ENCODE measurements at places on chromosomes 3 and 15.

GRCh38 chr3:23809840-23810342, 4.1 kb downstream of the UBE2E1 start:
- no peak for DNase-seq
- peaks cover 54% of the 10 kb centered on the region for H3K4me1 ChIP-seq
- peak overlapping the region; percentile 98 for H3K27ac ChIP-seq
- peak overlapping the region; percentile 99 for H3K4me3 ChIP-seq
- H3K36me3 ChIP-seq: peaks cover 13% of the 10 kb centered on the region
- H3K27me3 ChIP-seq: no peaks in the 10 kb centered on the region

DNA sequence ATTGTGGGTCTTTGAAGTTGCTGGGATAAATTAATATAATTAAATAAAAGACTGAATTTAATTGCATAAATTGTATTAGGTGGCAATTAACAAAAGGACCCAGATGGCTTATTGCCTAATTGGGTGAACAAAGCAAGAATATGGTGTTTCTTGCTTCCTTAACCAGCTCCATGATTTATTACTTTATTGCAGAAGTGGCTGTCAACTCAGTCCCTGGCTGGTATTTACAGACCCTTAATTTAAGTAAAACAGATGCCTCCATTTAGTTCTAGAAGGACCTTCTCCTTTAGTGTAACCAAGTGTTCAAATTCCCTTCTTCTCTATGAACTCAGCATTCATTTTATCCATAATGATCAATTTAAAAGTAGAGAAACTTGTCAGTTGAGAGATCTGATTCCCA, 35.1 kb downstream of the DPH3 start:
- H3K36me3 ChIP-seq: no peaks in the 10 kb centered on the region
- no peaks in the 10 kb centered on the region for H3K4me1 ChIP-seq
- H3K4me3 ChIP-seq: no peak overlapping the region
- H3K27me3 ChIP-seq: peaks cover 5% of the 10 kb centered on the region
- no peak overlapping the region for H3K27ac ChIP-seq

- H3K36me3 ChIP-seq: no peaks in the 10 kb centered on the region
- DNase-seq: no peak
- peaks cover 3% of the 10 kb centered on the region for H3K4me1 ChIP-seq
- no peak overlapping the region for H3K27ac ChIP-seq
- H3K27me3 ChIP-seq: peaks cover 31% of the 10 kb centered on the region
These were observed 100.8 kb upstream of the ALDH1A3 start for GRCh38 chr15:100778831-100779288.

- H3K36me3 ChIP-seq: peaks cover 9% of the 10 kb centered on the region
- DNase-seq: no peak
- peak overlapping the region; percentile 100 for H3K4me3 ChIP-seq
- no peaks in the 10 kb centered on the region for H3K27me3 ChIP-seq
These were observed 5.5 kb downstream of the CSRNP1 start for GRCh38 chr3:39147711-39148434.

GRCh38 chr3:46671541-46672348, 21.7 kb downstream of the ALS2CL start:
- peaks cover 6% of the 10 kb centered on the region for H3K4me1 ChIP-seq
- peak; percentile 4 for DNase-seq
- H3K27me3 ChIP-seq: no peaks in the 10 kb centered on the region
- H3K36me3 ChIP-seq: peaks cover 3% of the 10 kb centered on the region

DNA sequence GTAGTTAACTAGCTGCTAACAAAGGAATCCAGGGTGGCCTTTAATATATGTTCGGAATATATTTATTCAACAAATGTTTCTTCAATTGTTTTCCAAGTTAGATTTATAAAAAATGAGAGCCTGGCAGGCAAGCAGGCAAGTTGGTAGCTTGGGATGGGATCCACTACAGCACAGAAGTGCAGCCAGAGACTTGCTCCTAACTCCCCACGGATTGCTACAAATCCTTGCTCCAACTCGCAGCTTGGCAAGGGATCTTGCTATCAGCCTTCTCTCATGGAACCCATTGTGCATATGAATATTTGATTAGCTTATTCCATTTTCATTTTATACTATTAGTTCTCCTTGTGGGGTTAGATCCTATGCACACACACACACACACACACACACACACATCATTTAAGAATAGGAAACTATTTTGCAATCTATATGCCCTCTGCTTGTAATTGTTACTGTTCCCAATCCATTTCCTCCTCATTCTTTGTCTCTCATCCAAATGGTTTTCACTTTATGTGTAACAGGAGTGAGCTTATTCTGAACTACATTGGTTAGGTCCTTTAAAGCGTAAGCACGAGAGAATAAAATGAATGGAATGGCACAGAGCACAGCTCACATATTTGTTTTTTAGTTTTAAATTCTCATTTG, 505.6 kb downstream of the LPP start:
- peaks cover 14% of the 10 kb centered on the region for H3K4me1 ChIP-seq
- H3K27ac ChIP-seq: no peak overlapping the region
- no peak for DNase-seq

DNA sequence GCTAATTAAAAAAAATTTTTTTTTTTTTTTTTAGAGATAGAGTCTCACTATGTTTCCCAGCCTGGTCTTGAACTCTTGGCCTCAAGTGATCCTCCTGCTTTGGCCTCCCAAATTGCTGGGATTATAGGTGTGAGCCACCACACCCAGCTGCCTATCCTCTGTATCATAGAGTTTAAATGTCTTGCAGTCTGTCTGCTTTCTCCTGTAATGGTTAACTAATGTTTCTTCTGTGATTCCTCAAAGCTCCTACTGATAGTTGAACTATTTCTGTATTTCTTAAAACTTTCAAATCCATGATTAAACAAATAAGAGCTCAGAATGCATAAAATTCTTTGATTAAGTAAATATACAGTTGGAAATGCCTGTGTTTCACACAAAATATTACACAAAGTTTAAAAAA, 115.4 kb upstream of the TPM1 start:
- no peak overlapping the region for H3K4me3 ChIP-seq
- H3K36me3 ChIP-seq: peaks cover 2% of the 10 kb centered on the region
- H3K4me1 ChIP-seq: no peaks in the 10 kb centered on the region
- no peak overlapping the region for H3K27ac ChIP-seq
- peaks cover 44% of the 10 kb centered on the region for H3K27me3 ChIP-seq

DNA sequence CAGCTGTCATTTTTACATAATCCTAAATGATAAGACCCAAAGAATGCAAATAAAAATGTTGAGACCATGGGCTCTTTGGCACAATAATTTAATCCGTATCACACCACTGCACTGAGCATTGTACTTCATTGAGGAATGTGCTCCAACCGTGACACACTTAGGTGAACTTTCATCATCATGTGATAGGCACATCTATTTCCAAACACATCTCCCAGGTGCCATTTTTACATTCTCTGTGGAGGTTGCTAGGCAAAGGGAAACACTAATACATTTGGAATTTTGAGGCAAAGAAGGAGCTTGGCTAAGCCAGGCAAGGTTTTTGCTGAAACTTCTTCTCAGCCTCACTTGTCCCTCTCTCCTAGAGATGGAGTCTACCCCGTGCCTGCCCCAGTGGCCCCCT, 68.7 kb downstream of the LRTM1 start:
- H3K36me3 ChIP-seq: no peaks in the 10 kb centered on the region
- no peak overlapping the region for H3K4me3 ChIP-seq
- no peaks in the 10 kb centered on the region for H3K4me1 ChIP-seq
- no peak overlapping the region for H3K27ac ChIP-seq

DNA sequence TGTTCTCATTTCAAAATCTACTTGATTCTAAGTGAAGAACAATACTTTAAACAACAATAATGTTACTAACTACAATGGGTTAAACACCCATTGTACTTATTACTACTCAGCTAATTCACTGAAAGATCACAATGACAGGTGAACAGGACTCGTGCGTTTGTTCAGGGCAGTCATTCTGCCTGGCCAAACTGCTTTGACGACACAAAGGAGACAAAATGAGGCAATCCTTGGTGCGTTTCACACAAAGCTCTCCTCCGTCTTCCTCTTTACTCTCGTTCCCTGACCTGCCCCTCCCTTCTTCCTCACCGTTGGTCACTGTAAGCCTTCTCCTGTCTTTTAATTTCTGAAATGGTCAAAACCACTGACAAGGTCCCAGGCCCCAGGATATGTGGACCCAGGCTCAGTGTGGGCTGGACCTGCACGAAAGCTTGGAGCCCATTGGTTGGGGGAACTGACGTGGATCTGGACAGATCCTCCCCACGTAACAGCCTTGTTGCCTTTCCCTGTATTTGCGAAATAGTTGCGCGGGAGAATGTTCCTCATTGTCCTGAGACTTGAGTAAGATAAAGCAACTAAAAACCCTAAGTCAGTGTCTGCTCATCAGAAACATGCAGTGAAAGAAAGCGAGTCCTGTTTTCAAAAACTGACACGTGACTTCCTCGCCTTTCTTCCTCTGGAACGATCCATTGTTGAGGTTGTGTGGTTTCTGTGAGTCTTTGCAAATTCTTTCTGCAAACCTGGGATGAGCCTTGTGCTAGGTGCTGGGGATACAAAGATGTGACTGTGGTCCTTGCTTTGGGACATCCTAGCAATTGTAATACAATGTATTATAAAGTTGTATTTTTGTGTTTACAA, 147.1 kb upstream of the RGMA start:
- no peaks in the 10 kb centered on the region for H3K36me3 ChIP-seq
- H3K27ac ChIP-seq: no peak overlapping the region
- H3K4me3 ChIP-seq: peak overlapping the region; percentile 63
- DNase-seq: no peak

GRCh38 chr15:55124616-55125015, 72.1 kb downstream of the RSL24D1 start:
- H3K27me3 ChIP-seq: peaks cover 33% of the 10 kb centered on the region
- no peak overlapping the region for H3K27ac ChIP-seq
- H3K4me1 ChIP-seq: no peaks in the 10 kb centered on the region

GRCh38 chr3:12239301-12239700, 49.6 kb upstream of the PPARG start:
- peaks cover 2% of the 10 kb centered on the region for H3K36me3 ChIP-seq
- no peak overlapping the region for H3K27ac ChIP-seq
- H3K4me1 ChIP-seq: no peaks in the 10 kb centered on the region
- no peak for DNase-seq
- H3K4me3 ChIP-seq: no peak overlapping the region

DNA sequence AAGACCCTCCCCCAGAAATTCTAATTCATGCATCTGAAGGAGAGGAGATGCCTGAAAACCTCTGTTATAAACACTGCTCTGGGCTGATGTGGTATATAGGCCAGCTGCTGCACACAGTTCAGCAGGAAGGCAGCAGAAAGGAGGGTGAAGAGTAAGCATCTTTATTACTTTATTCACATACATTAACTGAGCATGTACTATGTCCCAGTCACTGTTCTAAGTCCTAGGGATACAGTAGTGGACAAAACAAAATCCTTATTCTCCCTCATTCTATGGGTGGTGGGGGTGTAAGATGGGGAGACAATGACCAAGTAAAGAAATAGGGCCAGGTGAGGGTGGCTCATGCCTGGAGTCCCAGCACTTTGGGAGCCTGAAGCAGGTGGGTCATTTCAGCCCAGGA, 17.8 kb upstream of the CHRNB4 start:
- DNase-seq: no peak
- no peak overlapping the region for H3K27ac ChIP-seq
- no peaks in the 10 kb centered on the region for H3K4me1 ChIP-seq
- H3K27me3 ChIP-seq: peaks cover 28% of the 10 kb centered on the region

DNA sequence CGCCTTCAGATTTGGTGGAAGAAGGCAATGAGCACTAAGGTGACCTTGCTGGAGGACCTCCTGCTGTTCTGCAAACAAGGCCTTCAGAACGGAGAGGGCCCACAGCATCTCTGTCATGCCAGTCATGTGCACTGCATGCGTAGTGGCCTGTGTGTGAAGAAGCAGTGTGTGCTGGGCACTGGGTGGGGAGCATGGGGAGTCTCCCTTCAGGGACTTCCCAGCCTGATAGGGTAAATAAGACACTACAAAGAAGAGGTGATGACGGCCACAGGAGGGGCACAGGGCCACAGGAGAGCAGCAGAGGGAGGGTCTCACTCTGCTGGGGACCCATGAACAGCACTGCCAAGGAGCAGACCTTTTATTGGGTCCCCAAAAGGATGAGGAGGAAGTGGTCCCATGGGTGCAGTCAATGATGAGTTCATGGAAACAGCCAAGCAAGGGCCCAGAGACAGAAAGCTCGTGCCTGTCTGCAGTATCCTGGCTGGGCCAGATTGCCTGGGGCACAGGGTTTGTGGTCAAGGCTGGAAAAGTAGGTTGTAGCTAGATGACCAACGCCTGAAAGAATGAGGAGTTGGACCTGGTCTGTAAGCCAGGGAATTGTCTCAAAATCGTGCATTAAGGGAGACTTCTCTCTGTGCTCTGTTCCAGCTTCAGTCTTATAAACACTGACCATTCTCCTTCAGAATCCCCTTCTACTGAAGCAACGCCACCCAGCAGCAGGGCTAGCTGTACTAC, 67.8 kb upstream of the SEC61A1 start:
- no peak overlapping the region for H3K27ac ChIP-seq
- H3K27me3 ChIP-seq: peaks cover 43% of the 10 kb centered on the region
- no peak overlapping the region for H3K4me3 ChIP-seq
- H3K36me3 ChIP-seq: no peaks in the 10 kb centered on the region
- DNase-seq: no peak
- peaks cover 2% of the 10 kb centered on the region for H3K4me1 ChIP-seq

GRCh38 chr3:56421205-56421604, 47.1 kb downstream of the ERC2 start:
- no peak overlapping the region for H3K4me3 ChIP-seq
- peaks cover 5% of the 10 kb centered on the region for H3K27me3 ChIP-seq
- no peaks in the 10 kb centered on the region for H3K4me1 ChIP-seq
- H3K27ac ChIP-seq: no peak overlapping the region
- no peaks in the 10 kb centered on the region for H3K36me3 ChIP-seq
- no peak for DNase-seq

DNA sequence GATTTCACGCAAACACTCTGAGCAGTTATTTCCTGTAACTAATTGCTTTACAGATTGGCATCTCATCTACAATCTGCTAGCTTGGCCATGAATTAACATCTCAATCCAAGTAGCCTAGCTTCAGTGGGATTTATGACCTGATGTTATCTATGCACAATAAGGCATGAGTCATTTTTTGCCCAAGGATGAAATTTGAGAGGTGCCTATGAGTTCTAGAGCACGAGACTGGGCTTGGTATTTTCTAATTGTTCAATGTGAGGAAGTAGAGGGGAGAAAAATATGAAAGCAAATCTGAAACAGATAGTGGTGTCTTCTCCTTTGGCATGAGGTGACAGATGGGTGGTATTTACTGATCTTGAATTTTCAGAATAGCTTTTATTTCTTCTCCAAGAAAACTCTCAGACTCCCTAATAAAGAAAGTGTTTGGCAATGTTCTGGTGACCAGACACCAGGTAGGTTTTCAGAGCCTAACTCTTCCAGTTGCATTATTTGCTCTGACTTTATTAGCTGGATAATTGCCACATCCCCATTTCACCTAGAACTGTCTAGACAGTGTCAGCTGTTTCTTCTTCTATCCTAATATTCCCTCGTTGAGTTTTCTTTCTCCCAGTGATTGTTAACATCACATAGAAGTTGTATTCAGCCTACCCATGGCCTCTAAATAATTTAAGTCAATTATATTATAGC, 301.0 kb upstream of the UMPS start:
- H3K36me3 ChIP-seq: no peaks in the 10 kb centered on the region
- H3K27ac ChIP-seq: no peak overlapping the region
- H3K4me3 ChIP-seq: no peak overlapping the region
- no peak for DNase-seq
- no peaks in the 10 kb centered on the region for H3K4me1 ChIP-seq

GRCh38 chr3:145776782-145777408, 384.1 kb downstream of the PLOD2 start:
- no peaks in the 10 kb centered on the region for H3K4me1 ChIP-seq
- DNase-seq: no peak
- H3K4me3 ChIP-seq: no peak overlapping the region
- no peak overlapping the region for H3K27ac ChIP-seq
- H3K27me3 ChIP-seq: no peaks in the 10 kb centered on the region
